NCI-H187 treated with DMSO at 0.1 percent for 48 hours (cell line): ENCODE measurements at places on chromosomes 3 and 15.

DNA sequence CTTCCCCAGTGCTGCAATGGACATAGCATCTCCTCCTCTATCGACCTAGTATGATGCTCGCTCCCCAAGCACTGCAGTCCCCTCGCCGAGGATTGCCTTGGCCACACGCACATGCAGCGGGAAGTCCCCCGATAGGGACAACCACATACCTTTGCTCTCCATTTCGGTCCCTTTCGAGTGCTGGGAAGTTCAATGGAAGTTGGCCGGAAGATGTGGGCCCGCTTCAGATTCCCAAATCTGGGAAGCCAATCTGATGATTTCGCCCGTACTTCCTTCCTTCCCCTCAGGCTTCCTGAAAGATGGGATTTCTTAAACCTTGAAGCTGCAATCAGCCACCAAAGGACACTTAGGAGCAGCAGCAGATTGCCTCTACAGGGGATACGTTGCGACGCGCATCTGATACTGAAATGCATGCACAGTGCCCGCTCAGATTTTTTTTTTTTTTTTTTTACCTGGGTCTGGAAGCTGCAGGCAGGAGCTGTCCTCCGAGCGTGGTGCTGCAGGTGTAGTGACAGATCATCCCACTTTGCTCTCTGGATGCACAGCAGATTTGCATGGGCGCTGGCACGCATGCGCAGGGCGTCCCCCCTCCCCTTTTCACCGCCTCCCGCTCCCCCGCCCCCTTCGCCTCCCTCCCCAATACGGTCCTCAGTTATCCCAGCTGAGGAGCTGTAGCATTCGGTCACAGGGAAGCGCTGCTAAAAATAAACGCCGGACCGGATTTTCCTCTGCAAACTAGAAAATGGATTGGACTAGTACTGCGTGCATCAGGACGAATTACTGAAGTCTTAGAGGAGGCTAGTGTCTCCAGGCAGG is at the start of gene FGF12:
Gene FGF12 (minus strand): TSS at position 510 of the 816 bp plus-strand sequence.
- DNase-seq = peak; percentile 70

DNA sequence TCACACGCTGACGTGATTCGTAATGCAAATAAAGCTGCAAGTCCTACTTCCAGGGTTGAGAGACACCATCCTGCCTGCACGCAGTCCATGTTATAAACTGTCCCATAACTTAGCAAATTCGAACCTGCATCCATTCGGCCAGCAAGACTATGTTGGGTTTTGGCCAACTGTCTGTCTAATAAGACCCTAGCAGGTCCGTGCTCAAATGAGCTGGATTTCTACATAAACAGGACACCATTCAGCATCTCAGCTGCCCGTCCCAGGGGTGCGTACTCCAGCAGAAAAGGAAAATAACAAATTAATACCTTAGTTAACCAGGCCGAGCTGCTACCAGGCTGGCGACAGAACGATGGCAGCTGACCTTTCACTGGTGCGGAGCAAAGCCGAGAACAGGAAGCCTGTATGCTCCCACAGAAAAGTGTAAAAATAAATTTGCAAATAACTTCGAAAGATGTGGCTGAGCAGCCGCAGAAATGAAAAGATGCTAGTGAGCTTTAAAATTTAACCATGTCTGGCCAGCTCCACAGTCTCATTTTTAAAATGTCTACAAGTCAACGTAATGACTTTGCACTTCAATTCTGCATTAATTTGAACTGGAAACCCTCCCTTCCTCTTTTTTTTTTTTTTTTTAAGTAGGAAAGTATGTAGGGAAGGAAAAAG is 97.1 kb upstream of the SNRPA1 start:
- no peak for DNase-seq

DNA sequence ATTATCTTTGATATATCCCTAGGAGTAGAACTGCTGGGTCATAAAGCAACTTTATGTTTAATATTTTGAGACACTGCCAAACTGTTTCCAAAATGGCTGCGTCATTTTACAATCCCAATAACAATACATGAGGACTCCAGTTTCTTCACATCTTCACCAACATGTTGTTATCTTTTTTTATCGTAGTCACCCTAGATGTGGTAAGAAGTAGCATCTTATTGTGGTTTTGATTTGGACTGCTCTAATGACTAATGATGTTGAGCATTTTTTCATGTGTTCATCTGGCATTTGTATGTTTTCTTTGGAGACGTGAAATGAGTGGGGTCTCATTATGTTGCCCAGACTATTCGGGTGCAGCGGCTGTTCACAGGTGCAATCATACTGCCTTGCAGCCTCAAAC is 83.8 kb downstream of the MAP4 start:
- no peak for DNase-seq

- no peak for DNase-seq
Observed at GRCh38 chr15:80418892-80419537, 14.8 kb downstream of the ARNT2 start.

DNA sequence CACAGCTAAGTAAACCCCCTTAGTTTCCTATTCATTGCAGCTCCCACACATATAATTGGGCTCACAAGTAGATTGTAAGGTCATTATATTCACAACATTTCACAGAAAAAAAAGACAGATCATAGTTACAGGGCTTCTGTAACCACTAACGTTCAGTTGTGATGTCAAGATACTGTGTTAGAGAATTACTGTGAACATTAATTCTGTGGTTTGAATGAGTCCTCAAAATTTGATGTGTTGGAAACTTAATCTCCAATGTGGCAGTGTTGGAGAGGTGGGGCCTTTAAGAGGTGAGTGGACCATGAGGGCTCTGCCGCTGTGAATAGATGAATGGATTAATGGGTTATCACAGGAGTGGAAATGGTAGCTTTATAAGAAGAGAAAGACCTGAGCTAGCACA is 21.3 kb downstream of the GRK7 start:
- no peak for DNase-seq

DNA sequence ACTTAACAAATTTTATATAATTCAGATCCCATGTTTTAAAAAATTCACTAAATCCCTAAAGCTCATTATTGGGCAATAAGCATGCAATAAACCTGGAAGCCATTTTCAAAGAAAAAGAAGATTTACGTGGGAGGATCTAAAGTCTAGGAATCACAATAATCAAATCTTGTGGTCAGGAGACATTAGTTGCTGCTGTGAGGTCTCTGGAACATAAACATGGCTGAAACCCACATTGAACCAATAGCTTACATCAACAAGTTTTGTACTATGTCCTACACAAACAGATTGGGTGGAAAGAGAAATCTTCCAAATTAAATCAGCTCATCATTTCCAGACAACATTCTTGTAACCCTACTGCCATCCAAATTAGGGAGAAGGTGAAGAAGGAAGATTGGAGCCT is 121.9 kb upstream of the EPHA3 start:
- no peak for DNase-seq

DNA sequence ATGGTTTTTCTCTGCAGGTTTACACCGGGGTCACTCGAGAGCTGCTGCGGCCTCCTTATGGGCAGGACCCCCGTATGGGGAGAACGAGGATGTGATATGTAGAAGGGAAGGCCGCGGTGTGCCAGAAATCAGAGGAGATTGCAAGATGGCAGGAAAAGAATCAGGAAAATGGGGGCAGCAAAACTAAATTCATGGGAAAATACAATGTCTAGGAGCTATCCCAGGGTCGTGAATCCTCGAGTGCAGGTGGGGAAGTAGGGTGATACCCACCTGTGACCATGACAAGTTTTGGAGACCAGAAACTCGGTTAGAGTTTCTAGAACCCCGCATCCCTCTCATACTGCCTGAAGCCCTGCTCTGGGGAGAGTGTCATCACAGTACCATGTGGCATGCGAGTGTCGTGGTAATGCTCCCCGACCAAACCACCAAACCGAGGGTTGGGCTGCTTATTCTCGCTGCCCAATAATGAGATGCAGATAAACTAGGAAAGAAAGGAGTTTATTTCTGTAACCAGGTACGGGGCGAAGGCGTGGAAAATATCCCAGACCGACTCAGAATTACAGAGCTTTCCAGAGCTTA is 781 bp downstream of the TRNT1 start:
- no peak for DNase-seq

- DNase-seq = no peak
Observed at GRCh38 chr3:133934996-133935842, 39.5 kb upstream of the RAB6B start.

- no peak for DNase-seq
Observed at GRCh38 chr3:128174675-128175590, 21.7 kb downstream of the EEFSEC start.
